Hippocampal formation (tissue), 2 donors: ENCODE measurements at places on chromosomes 4 and X.

- no peak for DNase-seq
Observed at GRCh38 chr4:155891058-155891457, 12.4 kb upstream of the TDO2 start.

GRCh38 chr4:143212566-143212965 lies 27.8 kb downstream of the USP38 start:
- no peak for DNase-seq

DNA sequence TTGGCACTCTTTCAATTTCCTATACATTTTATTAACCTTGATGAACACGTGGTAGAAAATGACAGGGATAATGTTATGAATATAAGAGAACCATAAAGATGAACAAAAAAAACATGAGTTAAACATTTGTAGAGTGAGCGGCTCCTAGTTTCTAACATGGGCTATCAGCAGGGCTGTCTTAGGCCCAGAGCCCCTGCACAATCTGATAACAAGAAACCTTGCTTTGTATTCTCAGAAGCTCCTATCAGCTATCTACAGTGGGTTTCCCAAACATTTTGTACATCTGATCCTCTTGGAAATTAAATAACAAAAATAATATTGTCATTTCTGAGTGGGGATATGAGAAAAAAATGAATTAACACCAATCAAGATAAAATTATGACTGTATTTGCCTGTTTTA lies 10.6 kb upstream of the RBPJ start:
- no peak for DNase-seq

GRCh38 chr4:58849026-58849425 lies 1738.8 kb upstream of the IGFBP7 start:
- DNase-seq = no peak

GRCh38 chr4:62057031-62057430 lies 856.9 kb downstream of the ADGRL3 start:
- DNase-seq = no peak

DNA sequence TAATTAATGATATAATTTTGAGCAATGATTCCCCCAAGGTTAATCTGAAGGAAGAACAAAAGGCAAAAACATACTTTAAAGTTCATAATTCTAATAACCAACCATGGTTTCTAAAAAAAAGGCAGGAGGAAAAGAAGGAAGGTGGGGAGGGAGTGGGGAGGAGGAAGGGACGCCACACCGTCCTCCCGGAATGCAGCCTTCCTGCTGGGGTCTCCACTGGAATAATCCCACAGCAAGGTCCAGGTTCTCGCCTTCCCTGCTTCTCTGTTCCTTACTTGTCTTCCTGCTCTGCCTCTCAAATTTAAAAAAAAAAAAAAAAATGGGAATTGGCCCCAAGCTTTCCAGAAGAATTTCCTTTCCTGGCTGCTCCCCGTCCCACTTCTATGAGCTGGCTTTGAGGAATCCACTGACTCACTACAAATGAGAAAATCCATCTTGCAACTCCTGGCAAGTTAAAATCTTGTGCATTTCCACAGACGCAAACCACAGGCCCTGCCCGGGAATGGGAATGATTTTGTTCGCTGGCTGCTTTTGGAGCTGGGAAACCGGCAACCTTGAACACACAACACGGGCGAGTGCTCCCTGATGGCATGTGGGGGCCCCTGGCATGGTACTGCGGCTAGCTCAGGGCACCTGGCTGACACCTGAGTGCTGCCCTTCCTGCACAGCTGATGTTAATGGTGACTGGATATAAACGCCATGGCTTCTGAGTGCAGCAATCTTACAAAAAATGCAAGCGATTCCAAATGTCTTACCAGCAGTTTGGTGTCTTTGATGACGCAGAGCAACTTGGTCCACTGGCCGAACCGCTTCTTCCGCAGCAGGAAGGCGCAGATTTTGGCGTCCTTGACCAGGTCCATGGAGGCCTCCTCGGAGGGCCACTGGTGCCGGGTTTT lies 97.0 kb downstream of the AFAP1 start:
- DNase-seq = no peak

- no peak for DNase-seq
Observed at GRCh38 chr4:73704314-73705055, 35.9 kb upstream of the CXCL8 start.
